ENCODE measurements at places on chromosomes 6 and 20.

GRCh38 chr20:60294632-60295031 lies 336.4 kb downstream of the CDH26 start:
- no peak for DNase-seq

DNA sequence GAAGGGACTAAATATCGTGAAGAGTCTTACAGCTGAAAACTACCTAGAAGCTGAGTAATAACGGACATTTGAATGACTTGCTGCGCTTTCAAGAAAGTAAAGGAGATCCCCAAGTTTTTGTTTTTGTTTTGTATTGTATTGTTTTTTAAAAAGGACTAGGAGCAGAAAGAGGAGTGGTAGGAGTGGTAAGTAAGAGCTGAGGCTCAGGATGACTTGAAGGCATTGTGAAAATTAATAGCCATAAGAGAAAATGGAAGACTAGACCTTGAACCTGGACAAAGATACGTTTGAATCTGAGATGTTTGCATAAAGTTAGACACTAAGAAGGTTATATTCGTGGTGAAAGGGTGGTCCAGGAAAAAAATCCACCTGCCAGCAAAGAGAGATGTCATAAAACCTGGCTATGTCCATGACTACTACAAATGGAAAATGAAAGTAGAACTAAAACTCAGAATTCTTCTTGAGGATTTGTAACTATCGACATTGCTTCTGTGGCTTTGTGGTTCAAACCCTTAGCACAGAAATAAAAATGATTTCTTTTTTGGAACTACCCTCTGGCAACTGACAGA lies 824.8 kb upstream of the FLRT3 start:
- no peak for DNase-seq

DNA sequence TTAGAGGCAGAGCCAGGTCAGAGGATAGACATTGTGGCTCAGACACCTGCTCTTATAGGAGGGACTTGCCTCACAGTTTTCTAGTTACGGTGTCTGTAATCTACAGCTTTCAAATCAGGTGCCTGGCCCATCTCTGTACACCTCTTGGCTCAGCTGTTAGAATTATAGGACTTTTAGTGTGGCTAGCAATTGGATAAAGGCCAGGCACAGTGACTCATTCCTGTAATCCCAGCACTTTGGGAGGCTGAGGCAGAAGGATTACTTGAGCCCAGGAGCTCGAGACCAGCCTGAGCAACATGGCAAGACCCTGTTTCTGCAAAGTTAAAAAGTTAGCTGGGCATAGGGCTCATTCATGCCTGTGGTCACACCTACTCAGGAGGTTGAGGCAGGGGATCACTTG lies 20.0 kb downstream of the BRPF3 start:
- no peak for DNase-seq

GRCh38 chr6:56400273-56400672 lies 152.9 kb upstream of the COL21A1 start:
- DNase-seq, result no peak

GRCh38 chr20:13017883-13018535 lies 9.2 kb downstream of the SPTLC3 start:
- DNase-seq, result no peak

DNA sequence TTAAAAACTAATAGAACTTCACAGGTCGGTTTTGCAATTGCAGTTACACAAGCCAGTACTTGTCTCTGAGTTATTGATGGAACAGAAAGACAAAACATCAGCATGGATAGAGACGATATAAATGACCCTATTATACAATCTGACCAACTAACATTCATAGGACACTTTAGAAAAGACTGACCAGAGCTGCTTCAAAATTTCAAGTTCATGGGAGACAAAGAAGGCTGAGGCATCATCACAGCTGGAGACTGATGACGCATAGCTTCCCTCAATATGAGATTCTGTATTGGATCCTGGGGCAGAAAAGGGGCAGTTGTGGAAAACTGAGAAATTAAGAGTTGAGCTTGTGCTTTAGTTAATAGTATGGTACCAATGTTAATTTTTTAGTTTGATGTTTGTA lies 174.0 kb downstream of the THBS2 start:
- no peak for DNase-seq

GRCh38 chr20:24694157-24694726 lies 224.8 kb downstream of the SYNDIG1 start:
- DNase-seq, result no peak

- no peak for DNase-seq
These were observed 16.7 kb downstream of the CDC5L start for GRCh38 chr6:44404022-44404714.

GRCh38 chr6:163249651-163250101 lies 164.8 kb upstream of the QKI start:
- DNase-seq, result no peak

All from activated CD4-positive, alpha-beta T cell treated with anti-CD3 and anti-CD28 coated beads for 24 hours (primary cell).